ENCODE measurements at places on chromosomes 5 and 9.

GRCh38 chr5:137622850-137623249 is 113.0 kb downstream of the KLHL3 start:
- DNase-seq, result no peak

DNA sequence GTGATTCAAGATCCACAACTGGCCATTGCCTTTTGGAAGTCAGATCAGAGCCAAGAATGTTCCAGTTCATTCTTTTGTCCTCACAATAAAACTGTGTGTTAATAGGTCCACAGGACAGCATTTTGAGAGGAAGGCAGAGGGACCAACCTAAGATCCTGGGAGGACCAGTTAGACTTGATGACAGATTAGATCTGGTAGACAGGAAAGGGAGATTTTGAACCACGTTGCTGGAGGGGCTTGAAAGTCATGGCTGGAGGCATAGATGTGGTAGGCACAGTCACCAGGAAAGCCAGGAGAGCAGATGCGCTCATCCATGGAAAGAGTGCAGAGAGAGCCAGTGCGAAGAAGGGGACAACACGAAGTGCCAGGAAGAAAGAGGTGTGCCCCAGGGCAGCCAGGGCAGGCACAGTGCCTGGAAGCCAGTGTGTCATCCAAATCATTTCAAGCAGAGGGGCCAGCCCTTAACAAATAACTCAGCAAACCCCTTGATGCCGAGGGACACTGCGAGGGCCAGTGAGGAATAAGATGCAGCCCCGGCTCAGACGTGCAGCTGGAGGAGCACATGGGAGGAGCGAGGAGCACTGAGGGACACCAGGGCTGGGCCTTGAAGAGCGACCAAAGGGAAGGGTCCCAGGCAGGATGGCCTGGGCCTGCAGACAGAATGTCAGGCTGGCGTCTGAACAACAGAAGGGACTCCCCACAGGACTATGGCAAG is 12.8 kb upstream of the SLC2A8 start:
- no peak for DNase-seq

DNA sequence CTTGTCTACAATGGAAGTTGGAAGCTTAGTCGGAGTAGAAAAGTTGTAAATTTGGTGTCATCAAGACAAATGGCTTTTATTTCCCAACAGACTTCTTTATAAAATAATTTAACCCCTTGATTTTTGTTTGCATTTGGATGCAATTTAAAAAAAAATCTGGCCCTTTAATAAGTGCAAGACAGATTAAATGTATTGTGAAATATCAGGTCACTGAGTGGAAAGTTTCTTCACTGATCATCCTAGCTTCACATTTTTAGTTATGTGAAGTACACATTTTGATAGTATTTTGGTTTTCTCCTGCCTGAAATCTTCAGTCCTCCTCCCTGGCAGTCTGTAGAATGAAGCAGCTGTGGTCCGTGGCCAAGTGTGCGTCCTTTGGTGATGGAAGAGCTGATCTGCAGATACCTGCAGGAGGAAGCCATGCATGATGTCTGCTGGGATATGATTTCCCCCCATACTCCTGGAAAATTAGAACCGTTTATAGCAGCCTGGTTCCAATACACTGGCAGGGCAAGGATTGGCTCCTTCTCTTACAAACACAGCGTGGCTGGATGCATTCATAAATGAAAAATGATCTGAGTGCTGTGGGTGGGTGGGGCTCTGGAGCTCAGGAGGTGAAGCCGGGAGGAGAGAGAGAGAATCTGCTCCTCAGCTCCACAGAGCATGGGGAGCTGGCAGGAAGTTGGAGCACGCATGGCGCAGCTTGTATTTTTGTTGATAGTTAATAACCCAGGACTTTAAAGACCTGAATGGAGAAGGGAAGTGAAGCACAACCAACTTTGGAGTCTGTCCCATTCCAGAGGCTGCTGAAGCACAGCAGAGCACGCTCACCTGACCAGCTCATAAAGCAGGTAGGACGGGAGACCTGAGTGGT is 238.4 kb downstream of the GOLPH3 start:
- no peak for DNase-seq

DNA sequence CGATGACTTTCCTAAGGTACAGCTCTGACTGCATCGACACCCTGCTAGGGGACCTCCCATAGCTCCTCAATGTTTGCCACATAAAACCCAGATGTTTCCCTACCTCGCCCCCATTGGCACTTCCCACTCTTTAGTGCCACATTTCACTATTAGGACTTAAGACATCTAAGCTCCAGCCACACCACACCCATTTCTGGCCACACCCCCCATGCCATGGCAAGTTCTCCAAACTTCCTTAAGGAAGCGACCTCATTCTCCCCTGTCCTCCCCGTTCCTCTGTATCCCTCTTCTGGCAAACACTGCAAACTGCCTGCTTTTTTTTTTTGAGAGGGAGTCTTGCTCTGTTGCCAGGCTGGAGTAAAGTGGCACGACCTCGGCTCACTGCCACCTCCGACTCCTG is 62.9 kb downstream of the USP20 start:
- DNase-seq, result no peak

DNA sequence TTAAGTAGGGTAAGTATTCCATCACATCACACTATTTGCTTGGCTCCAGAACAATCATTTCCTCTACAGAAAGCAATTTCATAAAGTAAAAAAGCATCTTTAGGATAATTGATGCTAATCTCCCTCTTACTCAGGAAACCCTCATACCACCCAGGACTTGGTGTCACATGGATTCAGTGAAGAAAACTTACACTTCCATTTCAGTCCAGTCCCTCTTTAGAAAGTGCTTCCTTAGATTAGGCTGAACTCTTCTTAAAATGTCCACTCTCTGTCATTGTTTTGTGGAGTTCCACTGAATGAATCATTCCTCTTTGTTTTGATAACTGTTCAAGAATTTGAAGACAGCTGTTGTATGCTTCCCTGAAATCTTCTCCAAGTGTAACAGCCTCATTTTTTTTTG is 144.0 kb upstream of the ZNF462 start:
- DNase-seq, result no peak

- no peak for DNase-seq
Observed at GRCh38 chr9:26375448-26375847, 517.2 kb downstream of the CAAP1 start.
